ENCODE measurements at places on chromosomes 5 and 9. TPM values are rescaled to one million over a fixed set of nuclear protein-coding genes. Genes with fewer than 3 reads are reported as not detected.

GRCh38 chr5:9226016-9226536 is 319.8 kb downstream of the SEMA5A start:
- H3K4me3 ChIP-seq = no peak overlapping the region
- H3K27me3 ChIP-seq = no peaks in the 10 kb centered on the region
- no peak for DNase-seq
- no peak overlapping the region for H3K27ac ChIP-seq
- no peaks in the 10 kb centered on the region for H3K4me1 ChIP-seq

DNA sequence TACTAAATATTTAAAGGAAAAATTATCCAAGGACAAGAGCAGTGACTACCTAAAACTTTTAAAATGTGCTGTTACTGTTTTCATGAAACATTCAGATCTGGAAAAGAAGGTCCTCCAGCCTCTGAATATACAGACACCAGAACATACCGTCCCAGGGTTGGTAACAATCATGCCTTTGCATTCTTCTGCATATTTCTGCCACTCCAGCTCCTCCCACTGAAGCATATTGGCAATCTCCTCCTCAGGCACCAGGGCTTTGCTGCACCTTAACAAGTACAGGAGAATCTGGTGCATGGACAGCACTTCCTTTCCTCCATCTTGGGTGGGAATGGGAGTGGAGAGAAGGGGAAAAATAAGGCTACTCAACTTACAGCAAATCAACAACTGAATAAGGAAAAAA is 60.0 kb downstream of the DROSHA start:
- H3K36me3 ChIP-seq = peaks cover 51% of the 10 kb centered on the region
- no peak for DNase-seq
- no peaks in the 10 kb centered on the region for H3K27me3 ChIP-seq
- H3K4me1 ChIP-seq = no peaks in the 10 kb centered on the region
- no peak overlapping the region for H3K27ac ChIP-seq

The HTR4 gene
- total RNA-seq = not detected

The ADAMTS2 gene
- not detected for total RNA-seq

Measured in activated naive CD8-positive, alpha-beta T cell treated with anti-CD3 and anti-CD28 coated beads for 36 hours (primary cell).